ENCODE measurements at places on chromosomes 1 and 21. TPM values are rescaled to one million over a fixed set of nuclear protein-coding genes. Genes with fewer than 3 reads are reported as not detected.

Gene TNFRSF4
- 0.18 TPM for polyA plus RNA-seq

- H3K27me3 ChIP-seq: no peaks in the 10 kb centered on the region
- peaks cover 24% of the 10 kb centered on the region for H3K36me3 ChIP-seq
- H3K4me3 ChIP-seq: peak overlapping the region; percentile 53
- DNase-seq: no peak
These were observed 87.2 kb downstream of the VAV3 start for GRCh38 chr1:107877745-107878144.

GRCh38 chr1:160168609-160169369, 17.4 kb downstream of the ATP1A4 start:
- no peak overlapping the region for H3K4me3 ChIP-seq
- H3K27ac ChIP-seq: no peak overlapping the region
- no peaks in the 10 kb centered on the region for H3K36me3 ChIP-seq
- H3K27me3 ChIP-seq: peaks cover 16% of the 10 kb centered on the region
- H3K4me1 ChIP-seq: peaks cover 14% of the 10 kb centered on the region

Gene SNRNP40
- polyA plus RNA-seq: 94.8 TPM

GRCh38 chr1:60573121-60573520, 499.6 kb upstream of the C1orf87 start:
- H3K27me3 ChIP-seq: no peaks in the 10 kb centered on the region
- no peaks in the 10 kb centered on the region for H3K36me3 ChIP-seq
- DNase-seq: no peak
- H3K4me1 ChIP-seq: no peaks in the 10 kb centered on the region
- H3K27ac ChIP-seq: no peak overlapping the region
- no peak overlapping the region for H3K4me3 ChIP-seq

DNA sequence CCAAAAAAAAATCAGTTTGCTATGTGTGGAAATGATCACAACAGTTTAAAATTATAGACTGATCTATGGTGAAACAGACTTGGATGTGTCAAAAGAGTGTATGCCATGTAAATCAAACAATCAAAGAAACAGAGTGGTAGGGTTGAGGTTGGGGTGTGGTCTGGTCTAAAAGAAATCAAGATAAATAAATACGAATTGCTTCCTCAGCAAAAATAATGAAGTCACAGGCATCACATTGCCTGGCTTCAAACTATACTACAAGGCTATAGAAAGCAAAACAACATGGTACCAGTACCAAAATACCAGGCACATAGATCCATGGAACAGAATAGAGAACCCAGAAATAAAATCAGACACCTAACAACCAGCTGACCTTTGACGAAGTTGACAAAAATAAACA, 1796.9 kb downstream of the NCAM2 start:
- H3K36me3 ChIP-seq: no peaks in the 10 kb centered on the region
- peaks cover 4% of the 10 kb centered on the region for H3K4me1 ChIP-seq
- DNase-seq: no peak
- no peak overlapping the region for H3K4me3 ChIP-seq
- no peak overlapping the region for H3K27ac ChIP-seq

Gene ARHGEF10L
- not detected for polyA plus RNA-seq

GRCh38 chr1:92851729-92852128, 19.9 kb downstream of the RPL5 start:
- H3K4me3 ChIP-seq: no peak overlapping the region
- peak overlapping the region; percentile 8 for H3K27ac ChIP-seq
- no peak for DNase-seq
- peaks cover 9% of the 10 kb centered on the region for H3K36me3 ChIP-seq
- peaks cover 36% of the 10 kb centered on the region for H3K4me1 ChIP-seq

DNA sequence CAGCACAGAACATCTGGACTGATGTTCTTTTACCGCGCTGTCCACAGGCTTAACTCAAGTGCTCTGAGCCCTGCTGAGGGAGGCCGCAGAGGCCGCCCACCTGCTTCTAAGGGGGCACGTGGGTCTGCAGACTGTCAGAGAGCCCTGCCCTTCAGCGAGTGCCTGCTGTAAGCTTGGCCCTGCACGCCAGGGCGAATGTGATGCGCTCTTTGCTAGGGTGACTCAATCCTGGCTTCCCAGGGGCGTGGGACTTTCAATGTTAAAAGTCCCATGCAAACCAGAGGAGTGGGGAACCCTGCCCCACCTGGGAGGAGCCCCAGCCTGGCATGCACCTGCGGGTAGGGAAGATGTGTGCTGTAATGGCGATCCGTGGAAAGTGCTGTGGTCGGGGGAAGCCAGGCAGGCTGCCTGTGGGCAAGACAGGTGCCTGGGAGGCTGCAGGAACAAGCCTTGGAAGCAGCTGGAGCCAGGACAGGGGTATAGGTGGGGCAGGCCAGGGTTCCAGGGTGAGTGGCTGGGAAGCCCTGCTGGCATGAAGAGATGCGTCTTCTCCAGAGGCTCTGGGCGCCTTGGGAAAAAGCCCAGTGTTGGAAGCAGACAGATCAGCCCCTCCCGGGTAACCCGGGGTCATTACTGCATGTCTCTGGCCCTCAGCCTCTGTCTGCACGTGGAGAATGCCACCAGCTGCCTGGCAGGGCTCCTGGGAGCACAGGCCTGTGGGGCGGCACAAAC, 594 bp upstream of the PANK4 start:
- H3K4me1 ChIP-seq: peaks cover 41% of the 10 kb centered on the region
- DNase-seq: no peak
- H3K27ac ChIP-seq: peak overlapping the region; percentile 92
- H3K36me3 ChIP-seq: no peaks in the 10 kb centered on the region

Gene MTMR11
- not detected for polyA plus RNA-seq

Gene NT5C1A
- not detected for polyA plus RNA-seq

GRCh38 chr1:218516526-218516925, 171.4 kb downstream of the TGFB2 start:
- no peak overlapping the region for H3K4me3 ChIP-seq
- H3K36me3 ChIP-seq: no peaks in the 10 kb centered on the region
- H3K4me1 ChIP-seq: peaks cover 5% of the 10 kb centered on the region
- no peak overlapping the region for H3K27ac ChIP-seq

DNA sequence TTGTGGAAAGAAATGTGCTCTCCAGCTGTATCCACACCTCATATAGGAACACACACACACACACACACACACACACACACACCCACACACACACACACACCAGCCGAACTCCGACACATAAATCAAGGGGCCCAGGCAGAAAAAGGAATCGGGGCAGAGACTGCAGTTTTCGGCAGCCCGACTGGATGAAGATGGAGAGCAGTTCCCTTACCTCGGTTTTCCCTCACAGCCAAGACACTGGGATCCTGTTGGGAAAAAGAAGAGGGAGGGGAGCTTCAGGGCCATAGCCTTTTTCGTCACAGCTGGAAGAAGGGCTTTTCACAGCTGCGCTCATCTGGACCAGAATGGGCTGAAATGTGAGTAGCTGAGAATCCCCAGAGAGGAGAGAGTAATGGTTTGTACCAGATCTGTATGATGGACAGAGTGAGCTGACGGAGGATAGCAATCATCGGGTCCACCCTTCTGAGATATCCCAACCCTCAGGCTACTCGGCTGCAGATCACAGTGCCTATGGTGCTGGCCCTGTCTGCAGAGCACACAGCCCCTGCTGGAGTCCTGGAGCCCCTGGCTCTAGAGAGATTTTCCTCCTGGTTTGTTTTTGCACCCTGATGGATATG, 37.7 kb downstream of the PIK3C2B start:
- H3K4me3 ChIP-seq: no peak overlapping the region
- peak overlapping the region; percentile 95 for H3K27ac ChIP-seq
- H3K27me3 ChIP-seq: no peaks in the 10 kb centered on the region
- no peak for DNase-seq
- H3K36me3 ChIP-seq: peaks cover 33% of the 10 kb centered on the region
- H3K4me1 ChIP-seq: peaks cover 69% of the 10 kb centered on the region

Gene ADCY10
- not detected for polyA plus RNA-seq

GRCh38 chr1:29691499-29691898, 455.2 kb downstream of the PTPRU start:
- no peaks in the 10 kb centered on the region for H3K27me3 ChIP-seq
- H3K36me3 ChIP-seq: no peaks in the 10 kb centered on the region
- peaks cover 41% of the 10 kb centered on the region for H3K4me1 ChIP-seq
- peak overlapping the region; percentile 90 for H3K27ac ChIP-seq

Gene FTCD
- polyA plus RNA-seq: not detected

DNA sequence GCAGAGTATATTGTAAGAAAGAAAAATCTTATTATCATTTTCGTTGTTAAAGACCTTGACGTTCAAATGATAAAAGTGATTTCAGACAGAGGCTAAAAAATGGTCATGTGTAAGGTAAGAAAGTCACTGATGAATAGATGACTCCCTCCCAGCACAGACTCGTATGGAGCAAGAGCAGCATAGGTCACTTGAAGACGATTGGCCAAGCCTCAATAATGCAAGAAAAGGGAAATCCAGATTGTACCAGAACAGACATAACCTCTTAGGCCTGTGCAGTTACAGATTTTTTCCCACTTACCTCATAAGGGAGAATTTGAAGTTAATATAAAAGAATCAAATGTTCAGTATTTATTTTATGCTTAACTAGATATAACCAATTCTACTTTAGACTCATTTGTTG, 16.3 kb upstream of the OLFML2B start:
- DNase-seq: no peak
- no peak overlapping the region for H3K27ac ChIP-seq
- no peaks in the 10 kb centered on the region for H3K4me1 ChIP-seq
- no peak overlapping the region for H3K4me3 ChIP-seq
- peaks cover 44% of the 10 kb centered on the region for H3K27me3 ChIP-seq

Gene OR2M3
- not detected for polyA plus RNA-seq

DNA sequence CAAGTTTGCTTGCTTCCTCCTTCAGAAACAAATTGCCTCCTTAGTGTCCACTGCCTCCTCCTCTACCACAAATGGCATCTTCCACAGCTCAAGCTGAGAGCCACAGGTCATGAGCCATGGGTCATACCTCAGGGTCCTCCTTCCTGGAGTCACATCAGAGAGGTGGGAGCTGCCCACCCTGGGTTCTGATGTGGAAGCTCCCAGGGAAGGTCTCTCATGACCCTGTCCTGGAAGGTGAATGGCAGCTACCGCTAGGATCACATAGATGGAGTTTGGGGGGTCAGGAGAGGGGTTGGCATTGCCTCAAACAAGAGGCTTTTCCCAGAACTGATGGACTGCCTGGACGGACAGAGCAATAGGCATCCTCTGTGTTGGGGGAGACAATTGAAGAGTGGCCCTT, 321.4 kb downstream of the MATN1 start:
- no peaks in the 10 kb centered on the region for H3K4me1 ChIP-seq
- no peak overlapping the region for H3K27ac ChIP-seq
- H3K4me3 ChIP-seq: no peak overlapping the region
- peaks cover 17% of the 10 kb centered on the region for H3K27me3 ChIP-seq
- no peaks in the 10 kb centered on the region for H3K36me3 ChIP-seq

DNA sequence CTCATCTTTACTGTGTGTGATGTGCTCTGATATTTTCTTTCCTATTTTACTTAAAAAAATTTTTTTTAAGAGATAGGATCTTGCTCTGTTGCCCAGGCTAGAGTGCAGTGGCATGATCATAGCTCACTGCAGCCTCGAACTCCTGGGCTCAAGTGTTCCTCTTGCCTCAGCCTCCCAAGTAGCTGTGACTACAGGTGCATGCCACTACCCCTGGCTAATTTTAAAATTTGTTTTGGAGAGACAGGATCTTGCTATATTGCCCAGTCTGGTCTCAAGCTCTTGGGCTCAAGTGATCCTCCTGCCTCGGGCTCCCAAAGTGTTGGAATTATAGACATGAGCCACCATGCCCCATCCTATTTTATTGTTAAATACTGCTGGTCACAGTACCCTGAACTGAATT, 67.4 kb downstream of the FOXD2 start:
- no peak for DNase-seq
- H3K27me3 ChIP-seq: peaks cover 72% of the 10 kb centered on the region
- H3K4me3 ChIP-seq: no peak overlapping the region
- H3K27ac ChIP-seq: no peak overlapping the region
- H3K4me1 ChIP-seq: no peaks in the 10 kb centered on the region

DNA sequence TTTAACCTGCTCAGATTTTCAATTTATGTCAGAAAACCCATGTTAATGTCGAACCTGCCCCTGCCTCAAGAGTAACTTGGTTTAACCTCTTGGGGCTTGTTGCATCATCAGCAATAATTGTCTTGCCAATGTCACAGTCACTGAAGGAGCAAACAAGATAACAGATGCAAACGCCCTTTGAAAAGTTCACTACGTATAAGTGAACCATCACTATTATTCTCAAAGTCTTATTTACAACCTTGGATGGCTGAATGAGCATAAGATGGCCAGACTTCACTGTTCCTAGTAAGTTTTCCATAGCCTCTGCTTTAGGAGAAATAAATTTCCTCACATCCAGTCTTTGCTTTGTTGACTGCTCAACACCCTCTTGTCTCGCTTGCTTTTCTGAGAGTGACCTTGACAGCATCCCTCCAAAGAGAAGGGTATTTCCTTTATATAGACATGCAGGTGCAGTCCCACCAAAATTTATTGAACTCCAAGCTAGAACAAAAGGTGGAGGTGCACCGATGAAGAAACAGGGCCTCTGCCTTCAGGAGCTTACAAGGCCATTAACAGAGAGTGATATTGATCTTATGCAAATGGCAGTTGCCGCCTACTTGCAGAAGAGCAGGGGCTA, 749 bp upstream of the LRIG2 start:
- peak overlapping the region; percentile 96 for H3K27ac ChIP-seq
- peaks cover 16% of the 10 kb centered on the region for H3K4me1 ChIP-seq
- no peaks in the 10 kb centered on the region for H3K36me3 ChIP-seq
- no peaks in the 10 kb centered on the region for H3K27me3 ChIP-seq

- H3K27me3 ChIP-seq: no peaks in the 10 kb centered on the region
- H3K4me1 ChIP-seq: no peaks in the 10 kb centered on the region
- no peak overlapping the region for H3K27ac ChIP-seq
- H3K4me3 ChIP-seq: no peak overlapping the region
These were observed 11.1 kb downstream of the KRTAP19-1 start for GRCh38 chr21:30468900-30469714.

Gene SPATA46
- not detected for polyA plus RNA-seq

GRCh38 chr1:59138402-59138801, 158.5 kb upstream of the FGGY start:
- DNase-seq: peak; percentile 6
- H3K36me3 ChIP-seq: no peaks in the 10 kb centered on the region
- H3K27ac ChIP-seq: no peak overlapping the region

Data from naive B cell (primary cell).